ENCODE measurements at places on chromosomes 12 and 14.

- DNase-seq = no peak
Measured at GRCh38 chr12:55034218-55034617, 14.4 kb downstream of the NEUROD4 start.

DNA sequence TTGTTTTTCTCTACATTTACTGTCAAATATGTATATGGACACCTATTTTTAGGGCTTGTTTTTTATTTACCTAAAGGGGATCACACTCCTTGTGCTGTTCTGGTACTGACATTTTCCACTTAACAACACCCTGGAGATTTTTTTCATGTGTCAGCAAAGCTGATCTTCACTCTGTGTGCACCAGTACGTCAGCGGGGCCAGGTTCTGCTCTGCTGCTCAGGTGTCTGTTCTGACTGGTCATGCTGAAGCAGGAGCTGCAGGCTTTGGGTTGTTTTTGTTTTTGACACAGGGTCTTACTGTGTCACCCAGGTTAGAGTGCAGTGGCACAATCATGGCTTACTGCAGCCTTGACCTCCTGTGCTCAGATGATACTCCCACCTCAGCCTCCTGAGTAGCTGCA is 81.9 kb upstream of the CCND2 start:
- no peak for DNase-seq

- DNase-seq = peak; percentile 47
Measured at GRCh38 chr12:5258926-5259325, 173.0 kb upstream of the NTF3 start.

DNA sequence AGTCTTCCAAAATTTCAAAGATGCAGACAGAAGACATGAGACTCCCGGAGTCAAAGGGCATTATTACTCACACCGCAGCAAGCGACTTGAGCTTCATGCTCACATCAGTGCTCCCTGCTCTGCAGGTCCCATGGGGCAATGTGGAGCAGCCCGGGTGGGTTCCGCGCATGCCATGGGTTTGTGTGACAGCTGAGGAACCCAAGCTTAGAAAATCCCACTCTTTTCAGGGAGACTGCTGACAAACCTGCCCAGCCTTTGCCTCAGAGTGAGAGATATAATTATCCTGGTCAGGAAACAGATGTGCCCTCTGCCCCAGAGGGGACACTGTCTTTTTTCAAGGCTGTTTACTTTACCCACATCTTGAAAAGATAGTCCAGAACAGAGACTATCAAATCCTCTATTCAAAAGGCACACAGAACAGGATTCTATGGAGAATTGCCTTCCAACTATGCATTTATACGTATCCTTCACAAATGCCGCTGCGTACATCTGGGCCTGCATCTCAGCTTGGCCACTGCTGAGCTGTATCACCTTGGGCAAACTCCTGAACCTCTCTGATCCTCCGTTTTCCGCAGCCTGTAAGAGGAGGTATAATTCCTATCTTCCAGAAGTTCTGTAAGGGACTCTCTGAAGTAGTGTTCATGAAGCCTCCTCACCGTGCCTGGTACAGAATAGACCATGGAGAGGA is 16.0 kb downstream of the C14orf132 start:
- DNase-seq = peak; percentile 67

GRCh38 chr12:52225752-52226151 is 7.3 kb upstream of the KRT7 start:
- no peak for DNase-seq

GRCh38 chr12:47080725-47081502 is 1.2 kb upstream of the AMIGO2 start:
- DNase-seq = peak; percentile 69

- DNase-seq = peak; percentile 51
Measured at GRCh38 chr12:105272152-105272551, 36.2 kb upstream of the APPL2 start.

DNA sequence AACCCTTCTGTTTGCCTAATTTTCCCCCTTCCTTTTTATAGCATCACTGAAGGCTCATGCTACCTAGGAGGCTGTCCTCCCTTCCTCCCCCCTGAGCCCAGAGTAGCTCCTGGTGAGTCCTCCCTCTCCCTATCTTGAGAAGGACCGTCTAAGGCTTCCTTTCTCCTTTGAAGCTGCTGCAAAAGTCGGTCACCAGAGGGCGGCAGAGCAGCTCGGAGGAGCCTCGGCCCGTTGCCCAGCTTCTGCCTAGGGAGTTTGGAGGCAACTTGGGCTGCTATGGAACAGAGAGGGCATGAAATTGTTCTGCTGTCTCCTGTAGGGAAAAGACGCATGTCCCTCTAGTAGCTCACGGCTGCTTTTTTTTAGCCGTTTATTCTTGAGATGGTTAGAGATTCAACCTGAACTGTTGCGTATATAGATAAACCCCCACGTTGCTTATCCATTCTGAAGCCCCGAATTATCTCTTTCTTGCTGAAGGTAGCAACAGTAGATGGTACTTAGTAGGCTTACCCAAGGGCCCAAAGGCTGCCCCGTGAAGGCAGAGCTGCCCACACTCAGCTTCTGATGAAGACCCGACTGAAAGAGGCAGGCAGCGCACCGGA is 5.7 kb downstream of the WNT5B start:
- DNase-seq = peak; percentile 58

DNA sequence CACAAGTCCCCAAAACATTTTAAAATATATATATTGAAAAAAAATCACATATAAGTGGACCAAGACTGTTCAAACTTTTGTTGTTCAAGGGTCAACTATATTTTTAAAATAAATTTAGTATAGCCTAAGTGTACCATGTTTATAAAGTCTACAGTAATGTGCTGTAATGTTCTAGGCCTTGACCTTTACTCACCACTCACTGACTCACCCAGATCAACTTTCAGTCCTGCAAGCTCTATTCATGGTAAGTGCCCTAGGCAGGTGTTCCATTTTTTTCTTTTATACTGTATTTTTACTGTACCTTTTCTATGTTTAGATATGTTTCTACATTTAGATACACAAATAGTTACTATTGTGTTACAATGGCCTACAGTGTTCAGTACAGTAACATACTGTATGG is 23.4 kb upstream of the TMTC1 start:
- peak; percentile 23 for DNase-seq

DNA sequence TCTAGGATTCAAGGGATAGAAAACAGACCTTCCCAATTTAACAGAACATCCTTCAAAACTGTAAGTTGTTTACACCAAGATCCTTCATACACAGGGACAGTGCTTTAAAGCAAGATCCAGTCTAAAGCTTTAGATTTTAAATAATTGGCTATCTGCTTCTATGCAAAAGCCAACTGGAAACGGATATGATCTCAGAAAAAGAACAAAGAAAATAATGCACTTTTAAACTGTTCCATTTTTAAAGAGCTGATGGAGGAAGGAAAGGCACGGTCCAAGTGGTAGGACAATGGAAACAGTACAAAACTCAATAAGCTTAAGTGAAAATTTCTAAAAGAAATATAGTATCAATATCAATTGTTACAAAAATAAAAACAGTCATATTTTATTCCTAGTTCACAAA is 27.7 kb downstream of the LRP6 start:
- DNase-seq = no peak

DNA sequence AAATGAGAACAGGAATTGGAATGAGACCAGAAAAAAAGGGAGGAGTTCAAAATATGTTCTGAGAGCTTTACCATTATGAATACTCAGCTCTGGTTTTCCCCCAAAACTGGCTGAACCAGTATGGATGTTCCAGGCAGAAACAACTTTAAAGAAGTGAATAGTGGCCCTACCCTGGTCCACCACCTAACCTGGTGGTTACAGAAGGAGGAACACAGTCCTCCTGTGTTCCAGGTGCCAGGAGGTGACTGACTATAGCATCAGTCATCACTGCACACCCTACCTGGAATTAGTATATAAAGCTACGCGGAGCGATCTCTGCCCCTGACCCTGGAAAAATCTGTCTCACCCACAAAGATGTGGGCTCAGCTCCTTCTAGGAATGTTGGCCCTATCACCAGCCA is at the start of gene A2ML1:
Gene A2ML1 (plus strand): TSS at position 324 of the 400 bp plus-strand sequence. CDS start 31 bp downstream, at position 355.
- DNase-seq = no peak

DNA sequence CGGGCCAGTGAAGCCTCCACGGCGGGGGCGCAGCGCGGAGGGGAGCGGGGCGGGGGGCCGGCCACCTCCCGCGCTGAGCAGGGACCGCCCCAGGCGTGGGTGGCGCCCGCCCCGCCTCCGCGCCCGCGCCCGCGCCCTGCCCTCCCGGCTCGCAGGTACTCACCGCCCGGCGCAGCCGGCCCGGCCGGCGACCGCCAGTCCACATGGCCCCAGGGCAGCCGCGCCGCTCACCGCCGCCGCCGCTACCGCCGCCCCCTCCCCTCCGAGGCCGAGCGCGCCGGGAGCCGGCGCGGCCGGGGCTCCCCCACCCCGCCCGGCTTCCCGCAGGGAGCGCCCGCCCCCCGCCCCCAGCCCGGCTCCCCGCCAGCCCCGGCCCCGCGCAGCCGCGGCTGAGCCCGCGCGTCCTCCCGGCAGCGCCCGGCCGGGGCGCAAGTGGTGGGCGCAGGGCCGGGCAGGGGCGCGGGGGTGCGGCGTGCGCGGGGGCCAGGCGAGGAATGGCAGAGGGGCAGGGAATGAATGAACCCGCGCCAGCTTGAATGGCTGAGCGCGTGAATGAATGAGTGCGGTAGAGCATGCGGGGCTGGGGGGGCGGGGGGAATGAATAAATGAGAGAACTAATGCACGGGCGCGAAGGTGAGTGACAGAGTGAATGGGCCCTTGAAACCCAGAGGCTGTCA is at the start of gene BEGAIN:
Gene BEGAIN (minus strand): TSS at position 332 of the 677 bp plus-strand sequence. CDS start 127 bp downstream, at position 205.
- no peak for DNase-seq

GRCh38 chr12:546265-546919 is 86.7 kb downstream of the B4GALNT3 start:
- DNase-seq = no peak

DNA sequence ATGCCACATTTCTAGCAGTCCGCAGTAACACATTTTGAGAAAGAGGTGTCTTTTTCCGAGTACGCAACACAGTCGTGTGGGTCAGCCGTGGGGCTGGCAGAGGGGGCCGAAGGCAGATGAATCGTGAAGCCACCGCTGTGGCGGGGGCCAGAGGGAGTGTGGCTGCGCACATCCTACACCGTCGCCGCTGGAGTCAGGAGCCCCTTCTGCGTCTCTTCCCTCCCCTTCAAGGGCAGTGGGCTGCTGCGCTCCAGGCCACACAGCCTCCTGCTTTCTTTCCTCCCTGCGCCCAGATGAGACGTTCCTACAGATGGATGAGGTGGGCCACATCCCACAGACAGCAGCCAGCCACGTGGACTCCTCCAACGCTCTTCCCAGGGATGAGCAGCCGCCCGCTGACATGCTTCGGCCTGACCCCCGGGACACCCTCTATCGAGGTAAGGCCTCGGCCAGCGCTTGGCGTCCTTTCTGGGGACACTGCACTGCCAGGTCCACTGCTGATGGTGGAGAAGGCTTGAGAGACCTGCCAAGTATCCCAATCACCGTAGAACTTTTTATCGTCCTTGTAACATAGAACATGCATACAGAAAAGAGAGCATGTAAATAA is 89.8 kb downstream of the B4GALNT3 start:
- no peak for DNase-seq

- no peak for DNase-seq
Measured at GRCh38 chr14:33943096-33943883, 7.6 kb downstream of the EGLN3 start.

DNA sequence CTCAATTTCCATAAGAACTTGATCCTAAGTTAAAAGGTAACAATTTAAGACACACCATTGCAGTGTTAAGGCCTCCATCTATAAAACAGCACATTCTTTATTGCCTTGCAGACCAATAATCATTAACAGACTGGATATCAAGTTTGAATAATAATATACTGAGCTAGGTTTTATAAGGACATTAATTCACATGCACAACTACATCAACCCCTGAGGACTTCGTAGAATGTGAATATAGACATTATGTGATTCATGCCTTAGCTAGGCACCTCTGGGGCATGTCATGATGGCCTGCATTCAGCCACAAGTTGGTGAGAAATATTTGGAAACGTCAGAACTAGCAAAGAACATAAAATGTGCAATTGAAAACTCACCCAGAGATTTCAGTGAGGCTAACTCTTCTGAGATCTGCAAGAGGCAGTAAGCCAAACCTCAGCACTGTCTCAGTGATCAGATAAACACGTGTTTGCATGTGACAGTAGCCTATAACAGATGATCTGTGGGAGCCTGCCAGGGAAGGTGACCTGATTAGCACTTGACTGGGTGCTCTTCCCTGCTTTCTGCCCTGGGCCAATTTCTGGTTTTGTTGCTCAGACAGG is 492.2 kb downstream of the FLRT2 start:
- DNase-seq = no peak

- no peak for DNase-seq
Measured at GRCh38 chr12:123731596-123731995, 19.4 kb downstream of the ATP6V0A2 start.

GRCh38 chr12:52539083-52539820 is 13.7 kb downstream of the KRT71 start:
- peak; percentile 80 for DNase-seq

GRCh38 chr14:31937730-31938346 is 139.3 kb upstream of the ARHGAP5 start:
- peak; percentile 88 for DNase-seq

GRCh38 chr14:55454264-55455002 is 14.0 kb upstream of the TBPL2 start:
- DNase-seq = peak; percentile 92

- DNase-seq = peak; percentile 27
Measured at GRCh38 chr12:65098364-65098763, 22.7 kb downstream of the WIF1 start.

- DNase-seq = peak; percentile 42
Measured at GRCh38 chr14:56491299-56492285, 88.0 kb upstream of the TMEM260 start.

DNA sequence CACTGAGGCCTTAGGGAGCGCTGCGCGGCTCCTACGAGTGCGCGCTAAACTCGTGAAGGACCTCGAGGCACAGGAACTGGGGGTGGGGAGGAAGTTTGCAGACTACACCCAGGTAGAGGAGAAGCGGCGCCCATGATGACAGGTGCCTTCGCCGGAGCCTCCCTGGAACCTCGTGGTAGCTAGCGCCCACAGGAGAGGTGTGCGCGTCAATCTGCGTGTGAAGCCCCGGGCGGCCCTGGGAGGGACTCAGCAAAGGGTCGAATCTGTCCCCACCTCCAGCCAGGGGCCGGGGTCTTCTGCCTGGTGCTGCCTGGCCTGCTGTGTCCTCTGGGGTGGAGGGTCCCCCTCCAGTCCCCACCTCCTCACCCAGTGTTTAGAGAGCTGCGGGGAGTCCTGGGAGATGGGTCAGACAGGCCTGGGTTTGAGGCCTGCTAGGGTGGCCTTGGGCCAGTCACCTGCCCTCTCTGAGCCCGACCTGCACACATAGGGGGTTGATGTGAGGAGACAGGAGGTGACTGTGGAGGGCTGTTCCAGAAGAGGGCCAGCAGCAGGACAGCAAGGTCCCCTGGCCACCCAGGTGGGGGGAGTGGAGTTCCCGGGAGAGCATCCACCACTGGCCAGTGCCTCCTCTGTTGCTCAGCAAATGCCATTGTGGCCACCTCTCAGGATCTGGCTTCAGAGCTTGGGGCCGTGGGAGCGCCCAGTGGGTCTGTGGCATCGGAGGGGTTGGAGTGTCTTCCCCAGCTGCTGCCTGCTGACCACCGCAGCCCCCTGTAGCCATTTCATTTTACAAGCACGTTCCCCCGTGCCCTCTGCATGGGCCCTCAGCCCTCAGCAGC is 20.2 kb upstream of the KIF26A start:
- DNase-seq = no peak

All from RPMI7951 (cell line).